T-helper 2 cell treated with Interferon-gamma antibody and Interleukin-4, amounts not matched to agents 100 ng/mL and 5 ng/mL, for 36 hours (primary cell): ENCODE measurements at places on chromosomes 16 and 17. TPM values are rescaled to one million over a fixed set of nuclear protein-coding genes. Genes with fewer than 3 reads are reported as not detected.

The KRT15 gene
- not detected in 2 replicates for total RNA-seq

The GINS2 gene
- total RNA-seq: 53.7 and 60.1 TPM in 2 replicates

The SKAP1 gene
- total RNA-seq: 112 and 117 TPM in 2 replicates

The NAA60 gene
- 43.8 and 54.0 TPM in 2 replicates for total RNA-seq

The GOSR2 gene
- total RNA-seq: 62.1 and 65.1 TPM in 2 replicates

The HOXB6 gene
- 0.30 TPM in 1 of 2 replicates, not detected in the other for total RNA-seq

The ST6GALNAC2 gene
- total RNA-seq: not detected in 2 replicates

The TBC1D3K gene
- not detected in 2 replicates for total RNA-seq

The RNF222 gene
- total RNA-seq: 0.05 TPM in 1 of 2 replicates, not detected in the other

The COX10 gene
- 29.7 and 30.3 TPM in 2 replicates for total RNA-seq

The MT1G gene
- 27.6 and 30.1 TPM in 2 replicates for total RNA-seq
